ENCODE measurements at places on chromosomes 3 and 15. TPM values are rescaled to one million over a fixed set of nuclear protein-coding genes. Genes with fewer than 3 reads are reported as not detected.

DNA sequence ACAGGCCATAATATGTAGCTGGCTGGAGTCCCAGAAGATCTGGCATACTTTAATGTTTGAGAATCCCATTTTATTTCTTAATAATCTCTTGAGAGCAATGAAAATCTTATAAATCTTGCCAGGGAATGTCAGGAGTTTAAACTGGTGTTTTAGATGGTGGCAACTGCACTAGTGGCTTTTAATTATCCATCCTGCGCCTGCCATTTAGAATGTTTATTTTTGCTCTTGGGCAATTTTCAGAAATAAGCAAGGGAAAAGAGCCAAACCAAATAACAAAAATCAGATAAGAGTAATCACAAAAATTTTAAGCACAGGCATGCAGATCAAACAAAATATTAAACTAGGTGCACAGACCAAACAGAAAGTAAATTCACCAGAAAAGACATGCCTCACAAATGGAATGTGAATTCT lies 41.9 kb upstream of the UBP1 start:
- no peak for DNase-seq

DNA sequence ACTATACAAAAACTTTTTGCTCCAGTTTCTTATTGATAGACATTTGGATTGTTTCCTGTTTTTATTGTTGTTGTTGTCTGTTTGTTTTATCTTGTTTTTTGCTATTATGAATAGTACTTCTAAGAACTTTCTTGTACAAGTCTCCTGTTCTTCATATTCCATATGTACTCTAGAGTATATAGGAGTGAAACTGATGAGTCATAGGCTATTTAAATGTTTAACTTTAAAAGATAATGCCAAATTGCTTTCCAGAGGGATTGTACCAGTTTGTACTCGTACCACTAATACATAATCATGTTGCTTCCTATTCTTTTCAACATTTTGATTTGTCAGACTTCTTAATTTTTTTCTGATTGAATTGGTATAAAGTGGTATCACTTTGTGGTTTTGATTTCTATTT lies 19.6 kb downstream of the LRRC49 start:
- peak; percentile 26 for DNase-seq

GRCh38 chr3:54087581-54088410 lies 34.6 kb upstream of the CACNA2D3 start:
- DNase-seq: no peak

DNA sequence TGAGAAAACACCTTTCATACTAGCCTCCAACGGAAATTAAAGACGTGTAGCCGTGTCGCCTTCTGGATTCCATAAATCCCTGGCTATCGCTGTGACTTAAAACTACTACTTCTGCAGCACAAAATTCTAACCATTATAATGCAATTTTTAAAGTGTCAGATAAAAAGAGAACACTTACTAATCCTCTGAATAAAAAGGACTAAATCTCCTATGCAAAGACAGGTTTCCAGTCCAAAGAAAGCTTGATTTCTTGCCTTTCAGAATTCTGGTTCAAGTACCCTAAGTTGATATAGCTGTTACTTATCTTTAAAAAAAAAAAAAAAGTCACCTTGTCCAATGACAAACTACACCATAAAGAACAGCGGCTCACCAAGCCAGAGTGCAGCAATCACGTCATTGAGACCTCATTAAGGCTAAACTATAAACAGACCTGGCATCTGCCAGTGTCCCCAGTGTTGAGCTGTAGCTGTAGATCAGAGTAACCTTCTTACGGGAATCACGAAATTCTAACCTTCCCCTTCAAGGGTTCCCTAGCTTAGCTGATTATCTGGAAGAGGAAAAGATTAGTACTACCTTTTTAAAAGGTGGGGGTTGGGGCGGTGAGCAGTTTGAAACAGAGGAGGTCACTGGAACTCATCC lies 2.2 kb downstream of the ABCC5 start:
- DNase-seq: no peak

The SRPRB gene
- 74.8 TPM for total RNA-seq

- DNase-seq: peak; percentile 89
These were observed 52.1 kb downstream of the ITGB5 start for GRCh38 chr3:124834723-124835718.

DNA sequence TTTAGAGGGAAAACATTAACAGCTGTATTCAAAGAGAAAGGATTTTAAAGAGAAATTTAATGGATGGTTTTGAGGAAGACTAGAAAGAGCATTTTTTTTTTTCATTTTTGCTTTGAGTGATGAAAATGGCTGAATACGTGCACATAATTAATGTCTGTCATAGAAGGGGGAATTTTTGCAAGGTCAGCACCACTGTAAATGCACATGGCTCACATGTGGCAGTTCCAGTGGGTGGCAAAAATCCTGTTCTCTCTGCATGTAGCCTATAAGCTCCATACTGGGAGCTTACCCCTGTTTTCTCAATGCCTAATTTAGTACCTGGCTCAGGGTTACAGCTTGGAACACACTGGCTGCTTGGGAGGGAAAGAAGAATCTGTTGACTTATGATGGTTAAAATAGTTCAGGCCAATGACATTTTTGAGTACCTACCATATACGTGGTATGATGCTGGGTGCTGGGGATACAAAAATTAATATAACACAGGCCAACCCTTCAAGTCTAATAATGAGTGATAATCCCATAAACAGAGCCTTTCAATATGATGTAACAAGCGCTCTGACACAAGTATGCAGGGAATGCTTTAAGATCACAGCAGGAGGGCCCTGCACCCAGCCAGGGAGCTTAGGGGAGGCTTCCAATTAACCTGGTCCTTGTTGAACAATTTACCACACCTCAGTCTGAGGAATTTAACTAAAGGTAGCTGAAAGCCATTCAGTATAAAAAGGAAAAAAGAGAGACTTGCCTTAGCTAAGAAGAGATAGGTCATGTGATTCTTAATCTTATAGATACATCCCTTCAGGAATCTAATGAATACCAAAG lies 33.0 kb downstream of the HSPBAP1 start:
- no peak for DNase-seq

GRCh38 chr15:53401503-53401902 lies 358.0 kb downstream of the WDR72 start:
- no peak for DNase-seq

The CFAP91 gene
- total RNA-seq: not detected

DNA sequence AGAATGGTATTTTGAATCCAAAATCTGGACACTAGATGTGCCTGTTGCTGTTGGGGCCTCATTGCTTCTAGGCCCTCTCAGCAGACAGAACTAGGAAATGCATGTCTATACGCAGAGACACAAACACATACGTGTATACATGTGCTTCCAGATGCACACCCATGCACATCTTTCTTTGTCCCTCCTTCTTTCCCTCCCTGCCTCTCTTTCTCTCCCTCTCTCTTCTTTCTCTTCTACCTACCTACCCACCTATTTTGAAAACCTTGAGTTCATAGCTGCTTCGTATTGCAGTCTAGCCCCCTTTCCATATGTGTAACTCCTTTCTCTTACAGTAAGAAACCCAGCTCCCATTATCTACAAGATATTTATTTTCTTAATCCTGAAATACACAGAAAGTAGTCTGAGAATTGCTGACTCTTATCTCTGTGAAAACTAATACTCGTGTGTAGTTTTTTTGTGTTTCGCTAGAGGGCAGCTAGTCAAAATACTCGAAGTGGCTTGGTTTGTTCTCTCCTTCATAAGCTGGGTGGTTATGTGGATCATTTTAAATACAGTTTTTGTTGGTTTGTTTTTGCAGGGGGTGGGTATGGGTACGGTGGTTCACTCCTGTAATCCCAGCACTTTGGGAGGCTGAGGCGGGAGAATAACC lies 18.5 kb downstream of the RPL32 start:
- peak; percentile 33 for DNase-seq

GRCh38 chr3:106338582-106339214 lies 469.9 kb upstream of the CBLB start:
- no peak for DNase-seq

The PCBP4 gene
- 17.8 TPM for total RNA-seq

GRCh38 chr15:74242441-74243185 lies 6.5 kb downstream of the CCDC33 start:
- peak; percentile 51 for DNase-seq

The ACAN gene
- not detected for total RNA-seq

DNA sequence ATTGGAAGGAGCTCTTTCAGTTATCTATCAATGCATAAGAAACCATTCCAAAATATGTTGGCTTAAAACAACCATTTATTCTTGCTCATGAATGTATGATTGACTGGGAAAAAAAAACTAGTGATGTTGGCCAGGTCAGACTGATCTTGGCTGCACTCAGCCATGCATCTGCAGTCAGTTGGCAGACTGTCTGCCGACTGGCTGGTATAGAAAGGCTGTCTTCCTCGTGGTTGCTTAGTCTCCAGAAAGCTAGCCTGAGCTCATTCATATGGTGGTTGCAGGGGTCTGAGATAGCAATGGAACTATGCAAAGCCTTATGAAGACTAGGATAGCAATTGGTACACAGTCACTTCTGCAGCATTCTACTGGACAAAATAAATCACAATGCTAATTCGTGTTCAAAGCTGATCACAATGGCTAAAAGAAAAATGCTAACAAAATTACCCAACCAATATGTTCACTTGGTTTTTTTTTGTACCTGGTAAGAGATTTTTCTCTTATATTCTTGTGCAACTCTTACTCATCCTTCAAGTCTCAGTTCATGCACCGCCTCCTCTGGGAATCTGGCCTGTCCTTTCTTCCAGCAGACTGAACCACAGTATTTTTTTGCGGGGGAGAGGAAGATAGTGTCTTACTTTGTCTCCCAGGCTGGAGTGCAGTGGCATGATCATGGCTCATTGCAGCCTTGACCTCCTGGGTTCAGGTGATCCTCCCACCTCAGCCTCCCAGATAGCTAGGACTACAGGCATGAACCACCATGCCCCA lies 126.8 kb downstream of the KCNAB1 start:
- no peak for DNase-seq

GRCh38 chr15:96037584-96037983 lies 292.9 kb upstream of the NR2F2 start:
- no peak for DNase-seq

The CISH gene
- total RNA-seq: 0.73 TPM

The SIDT1 gene
- 4.8 TPM for total RNA-seq

- no peak for DNase-seq
These were observed 48.2 kb downstream of the WWTR1 start for GRCh38 chr3:149609595-149609994.

- peak; percentile 4 for DNase-seq
These were observed 4.5 kb downstream of the EIF4A2 start for GRCh38 chr3:186787642-186788481.

DNA sequence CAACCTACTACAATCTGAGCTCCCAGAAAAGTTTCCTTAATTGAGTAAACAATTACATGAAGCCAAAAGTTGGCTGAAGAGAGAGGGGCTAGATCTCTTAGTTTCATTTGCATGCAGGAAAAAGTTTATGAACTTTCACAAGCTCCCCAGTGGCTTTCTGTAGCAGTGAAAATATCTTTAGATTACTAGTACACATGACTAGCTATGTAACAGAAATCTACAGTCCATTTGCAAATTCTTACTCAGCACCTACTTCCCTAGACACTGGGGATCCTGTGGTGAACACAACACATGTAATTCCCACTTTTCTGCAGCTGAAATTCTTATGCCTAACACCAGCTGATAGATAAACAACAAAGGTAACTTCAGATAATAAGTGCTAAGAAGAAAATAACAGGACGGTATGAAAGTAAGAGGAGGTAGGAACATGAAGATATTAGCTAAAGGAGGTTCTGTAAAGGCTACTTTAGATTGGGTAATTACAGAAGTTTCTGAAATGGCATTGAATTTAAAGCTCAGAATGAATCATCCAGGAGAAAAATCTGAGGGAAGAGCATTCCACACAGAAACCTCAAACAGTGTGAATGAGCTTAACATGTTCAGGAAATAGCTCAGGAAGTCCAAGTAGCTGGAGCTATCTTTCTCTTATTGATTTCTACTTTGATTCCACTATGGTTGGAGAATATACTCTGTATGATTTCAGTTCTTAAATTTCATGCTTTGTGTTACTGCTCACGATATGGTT lies 204.8 kb downstream of the MAGI1 start:
- no peak for DNase-seq

DNA sequence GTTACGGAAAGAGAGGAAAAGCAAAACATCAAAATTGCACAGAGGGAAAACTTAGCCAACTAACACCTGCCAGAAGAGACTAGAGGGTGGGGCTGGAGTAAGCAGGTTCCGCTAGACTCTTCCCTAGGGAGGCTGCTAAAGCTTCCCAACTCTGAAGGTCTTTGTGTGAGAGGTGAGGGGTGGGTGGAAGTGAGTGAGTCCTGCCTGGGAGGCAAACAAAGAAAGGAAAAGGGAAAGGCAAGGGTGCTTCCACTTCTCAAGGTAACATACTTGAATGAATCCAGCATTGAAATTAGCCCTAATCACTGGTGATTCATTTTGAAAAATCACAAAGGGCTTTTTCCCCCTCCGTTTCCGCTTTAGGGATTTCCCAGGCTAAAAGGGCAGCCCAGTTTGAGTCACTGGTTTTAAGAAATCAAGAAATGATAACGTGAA lies 220.5 kb upstream of the ADAMTS9 start:
- DNase-seq: no peak

- no peak for DNase-seq
These were observed 10.6 kb upstream of the GCSAM start for GRCh38 chr3:112143689-112144088.

The SGO1 gene
- 5.1 TPM for total RNA-seq

The CCR1 gene
- not detected for total RNA-seq

GRCh38 chr3:12875857-12876836 lies 34.8 kb upstream of the RPL32 start:
- no peak for DNase-seq

- DNase-seq: peak; percentile 51
These were observed 9.9 kb downstream of the KY start for GRCh38 chr3:134640872-134641470.

DNA sequence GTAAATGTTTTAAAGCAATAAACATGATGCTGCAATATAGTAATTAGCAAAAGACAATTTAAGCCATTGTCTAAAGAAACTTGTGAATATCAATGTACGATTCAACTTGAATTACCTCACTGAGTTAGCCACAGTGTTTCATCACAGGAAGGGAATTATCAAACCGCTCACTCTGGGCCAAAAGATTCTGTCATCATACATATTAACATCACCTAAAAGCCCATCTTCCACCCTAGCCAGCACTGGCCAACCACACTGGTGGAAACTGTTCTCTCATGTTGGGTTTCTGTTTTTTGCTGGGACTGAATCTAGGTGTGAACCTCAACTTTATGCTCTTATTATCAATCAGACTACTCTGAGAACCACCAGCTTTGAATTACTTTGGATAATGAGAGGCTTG lies 497.7 kb upstream of the THBS1 start:
- no peak for DNase-seq

- DNase-seq: no peak
These were observed 597.9 kb downstream of the IGSF11 start for GRCh38 chr3:118436697-118437262.

- DNase-seq: no peak
These were observed 93.4 kb downstream of the CHCHD4 start for GRCh38 chr3:14031271-14031670.

GRCh38 chr15:36805278-36805677 lies 225.9 kb downstream of the CDIN1 start:
- peak; percentile 43 for DNase-seq

The KCNMB3 gene
- 1.9 TPM for total RNA-seq

GRCh38 chr3:60835796-60836195 lies 415.5 kb downstream of the FHIT start:
- DNase-seq: no peak

- DNase-seq: no peak
These were observed 512.5 kb upstream of the PROK2 start for GRCh38 chr3:72297481-72297880.

- DNase-seq: no peak
These were observed 383.7 kb upstream of the PPP2R3A start for GRCh38 chr3:135581806-135582205.

The THSD4 gene
- total RNA-seq: 19.5 TPM
